AG20443 (cell line): ENCODE measurements at places on chromosomes 12 and 14.
A peak's percentile ranks its signal among the peaks of the same experiment; 100 is the strongest.

- DNase-seq = no peak
Observed at GRCh38 chr14:94122438-94122837, 7.0 kb downstream of the IFI27L2 start.

GRCh38 chr12:65825507-65826352 lies 1.4 kb downstream of the HMGA2 start:
- DNase-seq = peak; percentile 51

DNA sequence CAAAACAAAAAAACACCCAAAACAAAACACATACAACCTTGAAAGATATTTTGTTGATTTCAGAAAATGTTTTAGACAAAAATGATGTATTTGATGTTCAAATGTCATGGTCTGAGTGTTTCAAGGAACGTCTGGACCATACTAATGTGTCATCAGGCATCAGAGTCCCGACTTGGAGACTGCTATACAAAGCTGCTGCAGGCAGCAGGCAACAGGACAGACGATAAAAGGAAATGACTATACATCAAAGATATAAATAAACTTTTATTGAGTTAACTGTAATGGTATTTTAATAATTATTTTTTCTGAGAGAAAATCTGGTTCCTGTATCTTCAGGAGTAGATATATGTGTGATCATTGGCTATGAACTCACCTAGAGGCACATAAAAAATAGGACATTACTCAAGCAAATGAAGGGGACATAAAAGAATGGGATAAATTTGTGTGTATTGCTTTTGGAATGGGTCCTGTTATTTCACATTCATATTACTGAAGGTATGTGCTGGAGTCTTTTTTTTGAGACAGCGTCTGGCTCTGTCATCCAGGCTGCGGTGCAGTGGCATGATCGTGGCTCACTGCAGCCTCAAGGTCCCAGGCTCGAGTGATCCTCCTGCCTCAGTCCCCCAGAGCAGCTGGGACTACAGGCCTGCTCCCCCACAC lies 87.3 kb upstream of the HECTD1 start:
- DNase-seq = no peak

DNA sequence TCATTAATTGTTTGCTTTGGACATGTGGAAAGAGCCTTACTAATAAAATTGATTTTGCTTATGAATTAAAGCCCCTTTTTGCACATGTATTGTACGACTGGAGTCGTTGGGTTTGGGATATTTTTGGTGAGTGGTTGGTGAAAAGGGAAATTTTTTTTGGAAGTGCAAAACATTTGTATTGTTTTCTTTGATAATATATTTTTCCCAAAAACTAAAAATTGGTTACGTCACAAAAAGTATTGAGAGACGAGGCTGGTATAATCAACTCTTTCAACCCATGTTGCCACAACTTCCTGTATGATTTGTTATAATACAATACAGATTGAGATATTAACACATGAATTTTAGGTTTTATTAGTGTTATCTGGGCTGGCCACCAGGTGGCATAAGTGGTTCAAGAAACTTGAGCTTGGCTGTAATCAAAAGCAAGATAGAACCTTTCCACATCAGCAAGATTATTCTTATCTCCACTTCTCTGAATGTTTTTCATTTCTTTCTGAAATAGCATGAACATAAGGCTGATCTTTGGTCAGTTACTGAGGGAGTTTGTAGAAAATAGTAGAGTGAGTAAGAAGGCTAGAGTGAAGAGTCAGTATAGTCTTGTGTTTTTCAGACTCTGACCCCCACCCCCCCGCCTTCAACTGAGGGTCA lies 8.7 kb downstream of the NGDN start:
- DNase-seq = peak; percentile 55

DNA sequence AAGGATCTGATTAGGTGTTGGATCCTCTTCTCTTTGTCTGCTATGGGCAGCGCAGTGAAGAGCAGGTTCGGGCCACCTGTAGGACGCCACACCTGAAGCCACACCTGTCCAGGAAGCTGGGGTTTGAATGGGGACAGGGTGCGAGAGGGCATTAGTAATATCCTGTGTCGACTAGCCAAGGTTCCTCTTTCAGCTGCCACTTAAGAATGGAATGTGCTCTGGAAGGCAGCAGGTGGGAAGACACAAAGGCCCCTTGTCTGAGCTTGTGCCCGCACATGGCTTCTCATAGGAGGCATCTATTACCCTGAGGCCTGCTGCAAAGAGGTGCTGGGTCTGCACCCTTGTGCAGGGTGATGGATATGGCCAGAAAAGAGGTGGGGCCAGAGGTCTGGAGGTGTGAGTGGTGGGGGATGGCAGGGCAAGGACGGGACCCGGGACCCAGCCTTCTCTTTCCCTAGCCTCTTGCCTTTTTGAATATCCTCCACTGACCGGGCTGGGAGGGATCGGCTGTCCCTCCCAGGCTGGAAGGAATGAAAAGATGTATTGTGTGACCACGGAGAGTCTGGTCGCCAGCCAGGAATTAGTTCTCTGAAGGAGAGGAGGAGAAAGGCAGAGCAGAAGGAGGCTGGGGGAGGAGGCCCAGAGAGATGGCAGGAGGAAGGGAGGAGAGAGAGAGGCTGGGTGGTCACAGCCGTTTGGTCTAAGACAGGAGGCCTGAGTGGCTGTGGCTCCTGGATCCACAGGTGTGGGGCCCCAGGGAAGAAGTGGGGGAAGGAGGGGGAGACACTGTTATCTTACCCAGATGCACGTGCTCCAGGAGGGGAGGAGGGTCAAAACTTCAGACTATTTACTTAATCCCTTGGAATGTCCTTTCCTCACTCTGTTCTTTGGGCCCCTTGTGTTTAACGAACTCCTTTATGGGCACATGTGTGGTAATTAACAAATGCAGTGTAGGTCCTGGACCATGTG lies 101.5 kb downstream of the SMOC1 start:
- no peak for DNase-seq

DNA sequence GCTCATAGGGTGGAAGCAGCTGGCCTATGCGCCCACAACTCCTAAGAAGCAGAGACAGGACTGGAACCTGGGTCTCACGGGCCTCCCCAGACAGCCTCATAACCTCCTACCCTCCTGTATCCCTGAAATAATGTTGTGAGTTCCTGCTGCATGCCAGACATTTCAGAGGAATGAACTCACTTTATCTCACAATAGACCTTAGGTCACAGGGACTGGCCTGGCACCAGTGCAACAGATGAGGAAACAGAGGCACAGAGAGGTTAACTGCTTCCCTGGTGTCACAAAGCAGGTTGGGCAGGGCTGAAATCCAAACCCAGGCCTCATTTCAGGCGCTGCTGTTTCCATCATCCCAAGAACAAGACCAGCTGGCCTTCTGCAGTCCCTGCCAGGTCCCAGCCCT lies 5.3 kb downstream of the PHETA1 start:
- peak; percentile 69 for DNase-seq

GRCh38 chr12:56645717-56646446 lies at the start of gene ATP5F1B:
TSS of gene ATP5F1B (minus strand) at chr12:56645984. CDS start at chr12:56645963, 21 bp downstream.
- peak; percentile 96 for DNase-seq

- no peak for DNase-seq
Observed at GRCh38 chr14:74868739-74869138, 7.2 kb downstream of the PROX2 start.

DNA sequence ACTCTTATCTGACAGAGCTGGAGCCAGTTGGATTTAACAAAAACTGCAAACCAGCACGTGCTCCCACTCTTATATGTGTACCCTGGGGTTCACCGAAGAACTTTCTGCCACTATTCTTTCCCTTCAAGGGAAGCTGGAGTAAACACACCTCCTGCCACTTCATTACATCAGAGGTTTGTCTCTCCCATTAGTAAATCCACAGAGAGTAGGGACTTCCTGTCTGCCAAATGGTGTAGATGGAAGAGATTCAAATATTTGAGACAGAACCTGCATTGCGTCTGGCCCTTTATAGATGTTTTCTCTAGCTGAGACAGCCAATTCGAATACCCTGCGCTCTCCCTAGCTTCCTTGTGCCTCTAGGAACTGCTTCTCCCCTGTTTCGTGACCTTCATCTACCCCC lies 29.1 kb upstream of the AEBP2 start:
- DNase-seq = no peak

DNA sequence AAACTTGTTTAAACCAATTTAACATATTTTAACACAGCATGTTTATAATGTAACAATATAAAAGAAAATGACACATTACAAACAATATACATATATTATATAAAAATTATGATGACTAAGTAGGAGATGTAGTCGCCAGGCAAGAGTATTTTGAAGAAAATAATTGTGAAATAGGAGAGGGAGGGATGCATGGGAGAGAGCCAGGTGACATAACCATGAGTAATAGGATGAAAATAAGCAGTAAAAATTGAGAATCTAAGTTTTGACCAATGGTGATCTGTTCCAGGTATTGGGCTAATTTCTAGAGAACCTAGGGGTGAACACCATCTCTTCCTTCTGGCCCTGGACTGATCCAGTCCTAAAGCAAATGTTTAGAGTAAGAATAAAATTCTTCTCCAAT lies 315.2 kb upstream of the G2E3 start:
- peak; percentile 64 for DNase-seq

- no peak for DNase-seq
Observed at GRCh38 chr12:92676710-92677109, 26.1 kb upstream of the PLEKHG7 start.

- DNase-seq = no peak
Observed at GRCh38 chr12:68119250-68119649, 40.3 kb downstream of the IFNG start.
